ENCODE measurements at places on chromosomes 4 and X. TPM values are rescaled to one million over a fixed set of nuclear protein-coding genes. Genes with fewer than 3 reads are reported as not detected.

GRCh38 chr4:173230062-173230461 is 61.5 kb downstream of the GALNT7 start:
- DNase-seq = no peak
- no peaks in the 10 kb centered on the region for H3K36me3 ChIP-seq
- no peak overlapping the region for H3K27ac ChIP-seq
- no peaks in the 10 kb centered on the region for H3K27me3 ChIP-seq
- no peaks in the 10 kb centered on the region for H3K4me1 ChIP-seq

GRCh38 chrX:129686422-129686948 is 31.7 kb upstream of the APLN start:
- DNase-seq = peak; percentile 79
- no peaks in the 10 kb centered on the region for H3K36me3 ChIP-seq
- H3K4me3 ChIP-seq = no peak overlapping the region
- H3K4me1 ChIP-seq = no peaks in the 10 kb centered on the region
- no peaks in the 10 kb centered on the region for H3K27me3 ChIP-seq
- H3K27ac ChIP-seq = no peak overlapping the region

GRCh38 chrX:629230-630006 is 1.2 kb upstream of the SHOX start:
- no peak overlapping the region for H3K4me3 ChIP-seq
- DNase-seq = no peak
- H3K27ac ChIP-seq = no peak overlapping the region
- peaks cover 6% of the 10 kb centered on the region for H3K27me3 ChIP-seq

DNA sequence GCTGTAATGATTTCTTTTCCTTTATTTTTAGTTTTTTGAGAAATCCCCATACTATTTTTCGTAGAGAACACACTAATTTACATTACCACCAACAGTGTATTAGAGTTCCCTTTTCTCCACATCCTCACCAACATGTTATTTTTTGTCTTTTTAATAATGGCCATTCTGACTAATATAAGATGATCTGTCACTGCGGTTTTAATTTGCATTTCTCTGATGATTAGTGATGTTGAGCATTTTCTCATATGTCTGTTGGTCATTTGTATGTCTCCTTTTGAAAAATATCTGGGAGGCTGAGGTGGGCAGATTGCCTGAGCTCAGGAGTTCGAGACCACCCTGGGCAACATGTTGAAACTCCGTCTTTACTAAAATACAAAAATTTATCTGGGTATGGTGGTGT is 30.2 kb downstream of the SPINK2 start:
- H3K27me3 ChIP-seq = no peaks in the 10 kb centered on the region
- H3K27ac ChIP-seq = no peak overlapping the region
- H3K4me1 ChIP-seq = peaks cover 27% of the 10 kb centered on the region
- H3K36me3 ChIP-seq = no peaks in the 10 kb centered on the region

ARHGEF6 gene
- 16.2 TPM for total RNA-seq

DNA sequence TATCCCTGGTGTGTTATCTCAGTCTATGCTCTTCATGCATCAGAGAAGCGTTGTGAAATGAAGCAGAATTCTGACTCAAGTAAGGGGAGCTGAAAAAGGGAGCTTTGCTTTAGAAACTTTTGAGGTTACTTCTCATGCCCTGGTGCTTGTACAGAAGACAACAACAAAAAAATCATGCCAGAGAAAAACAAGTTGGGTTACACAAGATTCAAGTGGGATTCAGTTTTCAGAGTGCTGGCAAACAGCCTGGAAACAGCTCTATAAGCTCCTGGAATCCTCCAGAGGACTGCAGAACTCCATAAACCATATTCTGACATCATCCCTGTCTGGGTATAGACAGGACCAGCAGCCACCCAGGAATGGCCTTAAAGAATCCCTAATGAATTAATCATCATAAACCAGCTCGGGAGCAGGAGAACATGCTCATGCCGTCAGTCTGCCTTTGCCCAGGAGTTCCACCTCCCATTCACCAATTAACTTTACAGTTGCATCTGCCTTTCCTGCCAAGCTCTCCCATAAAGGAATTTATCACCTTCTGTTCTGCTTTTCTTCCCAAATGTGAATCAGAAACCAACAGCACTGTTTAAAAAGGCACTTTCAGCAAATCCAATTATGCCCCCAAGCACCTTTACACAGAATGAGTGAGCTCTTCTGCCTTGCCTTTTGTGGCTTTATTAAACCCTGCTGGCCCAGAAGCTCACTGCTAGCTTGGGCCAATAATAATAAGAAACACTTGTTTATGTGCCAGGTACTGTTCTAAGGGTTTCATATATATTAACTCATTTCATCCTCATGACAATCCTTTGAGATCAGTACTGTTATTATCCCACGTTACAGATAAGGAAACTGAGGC is 54.5 kb upstream of the FBXW7 start:
- H3K4me3 ChIP-seq = no peak overlapping the region
- no peak for DNase-seq
- H3K27me3 ChIP-seq = no peaks in the 10 kb centered on the region
- H3K27ac ChIP-seq = no peak overlapping the region
- H3K36me3 ChIP-seq = no peaks in the 10 kb centered on the region

FGG gene
- total RNA-seq = not detected

GRCh38 chr4:129179276-129179675 is 83.3 kb downstream of the C4orf33 start:
- H3K4me1 ChIP-seq = no peaks in the 10 kb centered on the region
- no peak overlapping the region for H3K27ac ChIP-seq
- H3K27me3 ChIP-seq = no peaks in the 10 kb centered on the region
- H3K4me3 ChIP-seq = no peak overlapping the region
- no peaks in the 10 kb centered on the region for H3K36me3 ChIP-seq

DNA sequence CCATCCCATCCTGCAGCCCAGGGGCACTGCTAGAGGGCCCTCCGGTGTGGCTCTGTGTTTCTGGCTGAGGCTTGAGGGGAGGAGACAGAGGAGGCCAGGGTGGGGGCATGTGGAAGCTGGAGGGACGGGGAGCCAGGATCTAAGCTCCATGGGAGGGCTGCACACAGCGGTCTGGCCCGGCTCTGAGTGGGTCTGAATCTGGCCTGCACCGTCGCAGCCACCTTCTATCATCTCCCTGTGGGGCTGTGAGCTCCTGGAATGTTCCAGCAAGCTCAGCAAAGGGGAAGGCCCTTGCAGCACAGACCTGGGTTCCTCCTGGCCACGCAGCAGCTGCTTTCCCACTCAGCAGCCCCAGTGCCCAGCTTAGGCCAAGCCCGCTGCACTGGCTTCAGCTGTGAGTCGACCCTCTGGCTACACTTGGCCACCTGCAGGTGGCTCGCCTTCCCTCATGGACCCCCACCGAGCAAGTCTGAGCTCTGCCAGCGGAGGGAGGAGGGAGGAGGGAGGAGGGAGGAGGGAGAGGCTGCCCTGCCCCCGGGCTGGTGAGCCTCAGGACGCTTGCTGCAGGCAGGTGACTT is 5.3 kb downstream of the NKX1-1 start:
- DNase-seq = no peak
- H3K27ac ChIP-seq = no peak overlapping the region
- peaks cover 30% of the 10 kb centered on the region for H3K27me3 ChIP-seq
- H3K36me3 ChIP-seq = no peaks in the 10 kb centered on the region
- H3K4me1 ChIP-seq = peaks cover 32% of the 10 kb centered on the region
- H3K4me3 ChIP-seq = no peak overlapping the region

PLK4 gene
- total RNA-seq = 6.6 TPM

- peak within 1 kb of the TSS; percentile 64 for H3K27ac ChIP-seq
- peak within 1 kb of the TSS; percentile 80 for H3K4me3 ChIP-seq
- peaks cover 4% of the 10 kb centered on the region for H3K36me3 ChIP-seq
These were observed at the start of gene CORIN for GRCh38 chr4:47837908-47838294. TSS of gene CORIN (minus strand) at chr4:47838067. CDS start at chr4:47837949, 118 bp downstream.

GRCh38 chr4:153962311-153963039 is 173.6 kb upstream of the SFRP2 start:
- H3K27ac ChIP-seq = no peak overlapping the region
- H3K4me3 ChIP-seq = no peak overlapping the region
- no peaks in the 10 kb centered on the region for H3K36me3 ChIP-seq
- H3K27me3 ChIP-seq = no peaks in the 10 kb centered on the region

- H3K27me3 ChIP-seq = no peaks in the 10 kb centered on the region
- no peaks in the 10 kb centered on the region for H3K4me1 ChIP-seq
- DNase-seq = no peak
- H3K4me3 ChIP-seq = no peak overlapping the region
These were observed 35.0 kb downstream of the DCX start for GRCh38 chrX:111376897-111377578.

DNA sequence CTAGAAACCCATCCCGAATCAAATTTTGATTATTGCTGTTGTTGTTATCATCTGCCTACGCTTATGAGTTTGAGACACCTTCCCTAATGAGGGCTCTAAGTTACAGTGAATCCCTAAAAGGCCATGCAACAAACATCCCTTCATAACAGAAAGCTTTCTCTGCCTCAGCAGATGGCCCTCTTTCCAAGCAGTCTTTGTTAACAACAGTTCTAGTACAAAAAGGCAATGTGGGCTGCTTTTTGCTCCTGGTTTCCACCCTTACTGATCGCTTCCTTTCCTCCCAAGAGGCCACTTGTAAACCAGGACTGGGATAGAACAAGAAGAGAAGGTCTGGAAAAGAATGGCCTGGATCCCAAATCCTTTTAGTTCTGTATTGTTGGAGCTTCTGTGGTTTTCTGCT is 24.2 kb downstream of the GPC4 start:
- no peaks in the 10 kb centered on the region for H3K27me3 ChIP-seq
- H3K27ac ChIP-seq = no peak overlapping the region
- DNase-seq = no peak

DNA sequence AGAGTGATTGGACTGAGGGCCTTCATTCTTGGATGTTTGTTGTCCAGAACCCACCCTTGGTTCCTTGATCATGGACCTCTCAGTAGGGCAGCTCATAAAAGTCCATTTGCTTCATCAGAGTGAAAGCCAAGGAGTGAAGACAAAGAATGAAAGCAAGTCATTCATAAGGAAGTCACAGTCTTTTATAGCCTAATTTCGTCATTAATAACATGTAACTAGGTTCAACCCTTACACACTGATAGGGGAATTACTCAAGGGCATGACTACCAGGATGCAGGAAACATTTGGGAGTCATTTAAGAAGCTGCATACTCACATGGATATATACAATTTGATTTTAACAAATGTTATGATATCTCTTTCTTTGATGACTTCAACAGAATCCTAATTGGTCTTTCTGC is 95.2 kb downstream of the RPA4 start:
- no peak overlapping the region for H3K4me3 ChIP-seq
- H3K27me3 ChIP-seq = no peaks in the 10 kb centered on the region
- H3K27ac ChIP-seq = no peak overlapping the region
- no peaks in the 10 kb centered on the region for H3K36me3 ChIP-seq
- no peaks in the 10 kb centered on the region for H3K4me1 ChIP-seq

DNA sequence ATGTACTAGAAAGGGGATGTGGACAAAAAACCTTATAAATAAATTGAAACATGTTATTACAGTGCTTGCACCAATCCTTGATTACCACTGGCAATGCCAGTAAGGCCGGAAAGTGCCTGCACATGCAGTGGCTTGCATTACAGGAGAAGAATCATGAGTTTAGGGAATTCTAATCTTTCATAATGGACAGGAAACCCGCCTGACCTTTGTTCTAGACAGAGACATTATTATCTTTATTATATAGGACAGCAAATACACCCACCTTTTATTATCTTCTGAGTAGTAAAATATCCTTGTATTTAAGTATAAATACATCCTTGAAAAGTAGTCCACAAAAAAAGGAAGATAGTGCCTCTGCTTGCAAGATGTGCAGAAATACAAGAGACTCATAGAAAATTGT is 379.9 kb upstream of the LCORL start:
- DNase-seq = no peak
- no peaks in the 10 kb centered on the region for H3K27me3 ChIP-seq
- no peak overlapping the region for H3K4me3 ChIP-seq
- H3K4me1 ChIP-seq = no peaks in the 10 kb centered on the region
- no peak overlapping the region for H3K27ac ChIP-seq
